ENCODE measurements at places on chromosomes 11 and 22.

- no peak for DNase-seq
Measured at GRCh38 chr11:70091638-70092037, 13.5 kb downstream of the ANO1 start.

- no peak for DNase-seq
Measured at GRCh38 chr22:30332551-30332950, 5.8 kb upstream of the TBC1D10A start.

DNA sequence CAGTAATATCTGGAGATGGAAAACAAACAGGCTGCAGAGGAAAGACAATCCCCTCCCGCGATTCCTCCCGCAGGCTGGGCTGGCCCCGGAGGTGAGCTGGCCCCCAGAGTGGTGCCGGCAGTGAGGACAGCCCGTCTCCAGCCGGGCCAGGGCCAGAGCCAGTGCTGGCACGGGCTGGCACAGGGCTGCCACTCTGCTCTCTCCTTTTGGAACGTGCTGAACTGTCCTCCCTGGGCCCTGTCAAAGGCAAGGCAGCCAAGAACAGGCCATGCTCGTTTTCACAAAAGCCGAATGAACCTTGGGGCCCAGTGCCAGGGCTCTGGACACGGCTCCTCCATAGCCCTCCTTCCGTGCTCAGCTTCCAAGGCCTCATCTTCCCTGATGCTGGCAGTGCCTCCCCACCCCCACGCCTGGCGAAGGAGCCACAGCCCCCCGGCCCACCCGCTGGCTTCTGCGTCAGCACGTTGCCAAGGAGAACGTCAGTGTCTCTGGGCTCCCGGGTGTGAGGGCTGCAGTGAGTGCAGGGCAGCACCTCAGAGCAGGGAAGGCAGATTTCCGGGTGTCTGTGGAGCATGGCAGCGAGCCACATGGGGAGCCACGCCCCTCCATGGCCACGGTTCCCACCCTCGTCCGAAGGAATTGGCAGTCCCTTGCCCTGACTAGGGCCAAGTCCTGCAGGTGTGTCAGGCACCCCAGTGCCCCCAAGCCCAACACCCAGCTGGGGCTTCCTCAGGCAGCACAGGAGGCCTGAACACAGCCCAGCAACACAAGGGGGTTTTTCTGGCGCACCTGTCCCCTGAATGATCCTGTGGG is 28.6 kb downstream of the GNAZ start:
- no peak for DNase-seq

GRCh38 chr11:125515102-125515439 is 19.0 kb upstream of the FEZ1 start:
- DNase-seq: no peak

DNA sequence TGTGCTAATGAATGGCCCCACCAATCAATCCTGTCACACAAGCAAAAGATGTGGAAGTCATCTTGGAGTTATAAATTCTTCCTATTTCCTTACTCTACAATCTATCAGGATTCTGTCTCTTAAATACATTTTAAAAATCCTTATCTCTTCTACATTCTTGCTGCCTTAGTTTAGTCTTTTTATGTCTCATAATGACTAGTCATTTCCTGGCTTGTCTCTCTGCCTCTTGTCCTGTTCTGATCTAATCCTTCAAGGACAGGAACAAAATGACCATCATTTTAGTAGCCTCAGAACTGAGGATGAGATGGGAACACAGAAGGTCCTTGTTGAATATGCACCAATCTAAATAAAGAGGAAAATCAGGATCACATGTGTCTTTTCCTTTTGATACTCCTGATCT is 56.6 kb upstream of the LIN7C start:
- DNase-seq: no peak

DNA sequence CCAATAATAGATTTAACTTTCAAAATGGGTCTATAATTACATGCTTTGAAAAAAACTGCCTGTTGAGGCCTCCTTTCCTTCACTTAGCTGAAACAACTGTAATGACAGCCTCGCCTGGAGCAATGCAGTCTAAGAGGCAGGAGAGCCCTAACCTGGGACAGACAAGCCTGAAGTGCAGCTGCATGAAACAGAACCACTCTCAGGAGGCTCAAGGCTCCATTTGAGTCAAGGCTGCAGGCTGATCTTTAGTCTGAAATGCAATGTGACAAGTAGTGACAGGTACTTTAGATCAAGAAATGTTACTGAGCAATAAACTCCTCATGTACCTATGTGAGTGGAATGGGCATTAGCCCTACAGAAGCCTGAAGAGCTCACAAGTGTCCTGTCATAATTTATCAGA is 414.0 kb upstream of the LUZP2 start:
- DNase-seq: no peak

DNA sequence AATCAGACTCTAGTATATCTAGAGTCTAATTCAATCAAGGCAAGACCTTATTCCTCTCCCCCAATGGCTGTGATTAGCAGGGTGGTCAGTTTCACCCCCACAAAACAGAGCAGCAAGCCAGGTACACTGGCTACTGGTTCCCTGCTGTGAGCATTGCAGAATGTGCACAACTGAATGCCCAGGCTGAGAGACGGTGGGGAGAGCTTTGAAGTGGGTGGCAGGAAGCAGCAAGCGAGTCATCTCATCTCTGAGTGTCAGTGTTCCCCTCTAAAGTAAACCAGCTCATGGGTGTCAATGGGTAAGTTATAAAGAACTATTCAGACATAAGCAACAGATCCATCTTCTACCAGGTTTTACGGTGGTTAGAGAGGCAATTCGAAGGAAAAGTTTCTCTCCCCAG is 37.6 kb downstream of the GAB4 start:
- DNase-seq: no peak

DNA sequence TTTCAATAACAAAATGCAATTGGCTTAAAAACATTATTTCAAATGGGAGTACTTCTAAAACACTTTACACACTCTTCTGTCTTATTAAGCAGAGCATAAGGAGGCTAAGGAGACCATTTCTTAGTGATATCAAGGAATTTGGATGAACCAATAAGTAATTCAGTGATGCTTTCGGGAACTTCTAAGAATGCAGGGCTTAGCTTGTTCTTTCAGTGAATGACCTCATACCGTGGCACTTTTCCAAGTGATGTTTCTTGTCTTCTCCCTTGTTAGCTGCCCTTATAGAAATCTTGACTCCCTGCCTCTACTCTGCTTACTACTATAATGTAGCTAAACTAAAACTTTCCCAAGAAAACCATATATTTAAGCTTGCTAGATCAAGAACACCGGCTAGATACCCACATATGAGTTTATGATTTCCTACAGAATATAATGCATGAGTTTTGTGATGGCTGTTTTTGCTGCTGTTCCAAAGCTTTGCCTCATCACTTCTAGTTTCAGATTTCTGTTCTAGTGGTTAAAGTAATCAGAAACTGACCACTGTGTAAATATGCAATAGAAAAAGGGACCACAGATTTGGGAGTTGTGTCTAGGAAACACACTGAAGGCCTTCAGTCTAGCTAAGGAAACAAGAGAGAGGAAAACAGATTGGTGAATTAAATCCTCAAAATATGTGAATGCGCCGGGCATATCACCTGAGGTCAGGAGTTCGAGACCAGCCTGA is 37.5 kb upstream of the STK33 start:
- no peak for DNase-seq

DNA sequence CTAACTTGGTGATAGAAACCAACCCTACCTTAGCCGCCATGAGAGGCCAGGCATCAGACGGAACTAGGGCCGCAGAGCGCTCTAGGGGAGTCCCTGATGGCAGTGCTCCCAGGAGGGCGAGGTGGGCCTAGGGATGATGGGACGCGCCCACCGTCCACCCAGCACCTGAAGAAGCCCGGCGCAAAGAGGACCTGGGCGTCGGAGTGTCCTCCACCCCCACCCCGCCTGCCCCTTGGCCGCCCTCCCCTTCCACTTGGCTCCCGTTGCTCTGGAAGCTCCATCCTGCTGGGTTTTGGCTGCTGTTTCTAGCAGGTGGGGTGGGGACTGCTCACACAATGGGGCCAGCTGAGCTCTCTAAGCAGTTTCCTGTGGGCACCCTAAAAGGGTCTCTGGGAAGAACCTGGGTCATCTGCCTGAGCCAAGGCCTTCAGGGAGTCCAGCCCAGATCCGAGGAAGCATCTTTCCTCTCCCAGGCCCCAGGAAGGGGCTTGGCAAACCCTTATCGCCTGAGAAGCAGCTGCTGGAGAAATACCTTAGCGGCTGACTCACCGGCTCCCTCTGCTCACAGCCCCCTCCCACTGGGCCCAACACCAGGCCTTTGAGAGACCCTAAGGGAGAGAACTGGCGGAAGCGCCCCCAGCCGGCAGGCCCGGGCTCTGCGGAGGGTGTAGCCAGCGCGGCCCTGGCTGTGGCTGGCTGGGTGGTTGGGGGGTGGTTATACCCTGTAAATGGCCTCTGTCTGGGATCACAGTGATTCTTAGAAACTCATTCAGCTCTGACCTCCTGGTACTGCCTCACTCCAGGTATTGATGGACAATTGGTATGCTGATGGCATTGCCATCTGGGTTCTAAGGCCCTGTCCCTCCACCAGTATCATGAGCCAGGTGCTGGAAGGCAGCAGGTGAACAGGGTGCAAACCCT is 19.3 kb downstream of the CREB3L1 start:
- no peak for DNase-seq

DNA sequence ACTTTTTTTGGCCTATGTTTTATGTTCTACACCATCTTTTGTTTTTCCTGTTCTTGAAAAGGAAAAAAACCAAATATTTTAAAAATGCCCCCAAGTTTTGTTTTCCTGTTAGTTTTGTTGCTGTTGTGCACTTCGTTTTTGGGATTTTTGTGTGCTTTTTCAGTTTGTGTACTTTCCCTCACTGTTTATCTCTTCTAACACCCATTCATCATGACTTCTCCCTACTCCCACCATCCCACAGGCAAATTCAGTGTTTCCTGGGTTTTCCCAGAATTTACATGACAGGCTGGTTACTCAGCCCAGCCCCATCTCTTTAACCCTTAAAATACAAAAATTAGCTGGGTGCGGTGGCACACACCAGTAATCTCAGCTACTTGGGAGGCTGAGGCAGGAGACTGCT is 15.6 kb downstream of the TMEM123 start:
- no peak for DNase-seq

DNA sequence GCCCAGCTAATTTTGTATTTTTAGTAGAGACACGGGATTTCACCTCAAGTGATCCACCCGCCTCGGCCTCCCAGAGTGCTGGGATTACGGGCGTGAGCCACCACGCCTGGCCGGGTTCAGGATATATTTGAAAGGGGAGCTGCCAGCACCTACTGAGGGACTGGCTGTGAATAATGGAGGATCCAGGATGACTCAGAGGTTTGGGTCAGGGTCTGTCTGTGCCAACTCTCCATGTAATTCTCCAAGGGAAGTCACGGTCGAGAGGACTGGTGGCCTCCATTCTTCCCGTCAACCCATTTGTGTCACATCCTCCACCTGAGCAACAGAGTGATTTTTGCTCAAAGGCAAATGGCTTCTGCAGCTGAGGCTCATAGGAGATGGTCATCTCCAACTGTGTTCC is 3.6 kb upstream of the ARRB1 start:
- DNase-seq: no peak

DNA sequence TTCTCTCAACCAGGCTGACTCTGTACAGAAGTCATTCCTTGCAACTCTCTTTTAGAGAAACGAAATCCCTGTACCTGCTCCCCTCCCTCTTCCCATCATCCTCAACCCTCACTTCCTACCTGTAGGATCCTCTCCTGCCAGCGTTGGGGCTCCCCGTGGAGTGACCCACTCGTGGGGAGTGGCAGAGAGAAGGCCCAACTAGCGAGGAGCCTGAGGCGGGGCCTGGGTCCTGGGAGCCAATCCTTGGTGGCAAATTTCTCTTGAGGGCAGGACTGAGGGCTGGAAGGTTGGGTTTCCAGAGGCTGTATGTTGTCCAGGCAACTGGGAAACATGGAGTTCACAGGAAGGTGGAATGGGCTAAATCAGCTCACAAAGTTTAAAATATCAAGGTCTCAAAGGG is 10.4 kb downstream of the NHERF4 start:
- DNase-seq: no peak

DNA sequence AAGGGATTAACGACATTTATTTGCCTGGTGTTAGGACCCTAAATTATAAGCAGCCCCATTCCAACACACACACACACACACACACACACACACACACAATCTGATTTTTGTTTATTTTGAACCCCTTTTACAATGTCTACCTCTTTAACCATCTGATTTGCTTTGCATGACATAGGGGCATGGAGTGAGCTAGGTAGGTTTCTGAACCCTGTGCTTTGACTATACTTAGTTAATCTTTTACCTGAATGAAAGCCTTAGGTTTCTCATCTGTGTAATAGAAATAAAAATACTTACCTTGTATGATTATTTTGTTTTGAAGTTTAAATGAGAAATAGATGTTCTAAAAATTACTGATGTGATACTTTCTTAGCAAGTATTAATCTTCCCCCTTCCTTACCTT is 94.7 kb upstream of the FOLH1 start:
- no peak for DNase-seq

DNA sequence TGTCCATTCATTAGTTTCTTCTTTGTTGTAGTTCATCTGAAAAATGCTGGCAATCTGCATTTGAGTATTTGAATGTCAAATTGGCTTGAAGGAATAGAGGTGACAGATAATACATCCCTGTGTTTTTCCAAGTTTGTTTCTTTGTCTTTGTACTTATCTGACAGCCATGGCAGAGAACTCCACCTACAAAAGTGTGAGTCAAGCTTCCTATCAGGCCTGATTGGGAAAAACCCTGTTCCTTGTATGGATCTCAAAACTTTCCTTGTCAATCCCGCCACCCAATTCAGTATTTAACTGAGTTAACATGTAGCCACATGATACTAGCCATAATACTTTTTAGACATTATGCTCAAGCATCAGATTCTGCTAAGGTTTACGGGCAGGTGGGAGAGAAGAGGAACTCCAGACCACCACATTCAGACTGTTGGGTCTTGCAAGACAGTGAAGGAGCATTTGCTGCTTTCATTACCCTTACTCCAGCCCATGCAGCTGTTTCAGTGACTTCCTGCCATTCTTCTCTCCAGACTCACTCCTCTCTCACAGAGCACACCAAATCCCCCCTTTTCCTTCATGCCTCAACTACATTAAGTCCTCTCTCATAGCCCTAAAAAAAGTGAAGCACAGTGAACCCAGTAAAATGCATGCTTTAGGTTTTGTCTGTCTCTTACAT is 65.9 kb downstream of the BLID start:
- no peak for DNase-seq

- peak; percentile 42 for DNase-seq
Measured at GRCh38 chr11:27139742-27140367, 99.2 kb downstream of the BBOX1 start.

DNA sequence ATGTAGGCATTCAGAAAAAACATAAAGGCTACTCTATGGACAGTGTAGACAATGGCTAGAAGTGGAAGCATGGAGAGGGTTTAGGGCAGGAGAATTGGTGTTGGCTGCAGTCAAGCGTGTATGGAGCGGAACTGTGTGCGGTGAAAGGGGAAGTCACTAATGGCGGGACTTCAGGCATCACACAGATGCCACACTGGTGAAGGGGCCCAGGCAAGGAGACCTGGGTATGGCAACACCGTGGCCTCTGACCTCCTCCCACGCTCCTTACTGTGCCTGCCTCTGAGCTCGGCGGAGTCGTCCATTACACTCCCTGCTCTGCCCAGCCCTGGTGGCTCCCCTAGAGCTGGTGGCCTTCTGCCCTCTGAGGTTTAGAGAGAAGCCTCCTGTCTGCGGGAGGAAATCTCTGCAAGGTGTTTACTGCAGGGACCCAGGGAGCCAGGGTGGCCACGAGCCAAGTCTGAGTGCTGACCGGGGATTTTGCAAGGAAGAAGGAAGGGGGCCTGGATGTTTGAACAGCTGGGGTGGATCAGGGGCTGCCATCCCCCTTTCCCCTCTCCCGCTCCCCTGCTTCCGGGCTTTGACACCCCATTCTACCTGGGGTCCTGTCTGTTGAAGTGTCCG is 75.1 kb upstream of the TSPAN18 start:
- no peak for DNase-seq

GRCh38 chr11:134752526-134752925 is 340.5 kb upstream of the B3GAT1 start:
- DNase-seq: no peak

Measured in renal pelvis (tissue), 12 donors.